ENCODE measurements at places on chromosomes 13 and 19.

DNA sequence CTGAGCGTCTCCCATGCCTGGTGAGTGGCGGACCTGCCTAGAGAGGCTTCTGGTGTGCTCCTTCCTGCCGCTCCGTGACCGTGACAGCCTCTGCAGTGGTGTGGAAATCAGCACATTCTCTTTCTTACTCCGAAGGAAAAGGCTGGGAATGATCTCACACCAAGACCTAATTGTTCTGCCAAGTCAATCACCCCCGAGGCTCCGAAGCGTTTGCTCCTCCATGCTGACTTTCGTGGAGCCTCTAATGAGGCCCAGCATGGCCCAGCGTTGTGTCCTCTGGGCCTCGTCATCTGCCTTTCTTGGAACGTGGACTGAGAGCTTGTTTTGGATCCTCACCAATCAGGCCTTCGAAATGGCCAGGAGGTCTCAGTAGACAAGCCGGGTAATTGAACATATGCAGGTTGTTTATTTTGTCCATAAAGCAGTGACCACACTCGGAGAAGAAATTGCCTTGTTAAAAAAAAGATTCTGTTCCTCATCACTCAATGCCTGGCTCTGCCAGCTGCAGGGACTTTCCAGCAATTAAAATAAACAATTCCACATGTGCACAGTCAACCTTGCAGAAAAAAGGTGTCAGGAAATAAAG lies 107.1 kb downstream of the UBL3 start:
- no peak for DNase-seq

DNA sequence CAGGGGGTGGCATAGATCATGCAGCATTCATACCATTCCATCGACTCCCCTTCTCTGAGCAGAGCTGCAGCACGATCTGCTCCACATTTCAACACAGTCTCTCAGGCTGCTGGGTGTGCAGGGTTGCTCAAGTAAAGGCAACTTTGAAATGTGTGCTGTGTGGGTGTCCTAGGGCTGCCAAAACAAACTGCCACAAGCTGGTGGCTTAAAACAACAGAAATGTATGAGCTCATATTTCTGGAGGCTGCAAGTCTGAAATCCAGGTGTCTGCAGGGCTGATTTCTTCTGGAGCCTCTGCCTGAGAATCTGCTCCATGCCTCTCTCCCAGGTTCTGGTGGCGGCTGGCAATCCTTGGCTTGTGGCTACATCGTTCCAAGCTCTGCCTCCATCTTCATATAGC lies 63.7 kb upstream of the WDFY2 start:
- DNase-seq: no peak

DNA sequence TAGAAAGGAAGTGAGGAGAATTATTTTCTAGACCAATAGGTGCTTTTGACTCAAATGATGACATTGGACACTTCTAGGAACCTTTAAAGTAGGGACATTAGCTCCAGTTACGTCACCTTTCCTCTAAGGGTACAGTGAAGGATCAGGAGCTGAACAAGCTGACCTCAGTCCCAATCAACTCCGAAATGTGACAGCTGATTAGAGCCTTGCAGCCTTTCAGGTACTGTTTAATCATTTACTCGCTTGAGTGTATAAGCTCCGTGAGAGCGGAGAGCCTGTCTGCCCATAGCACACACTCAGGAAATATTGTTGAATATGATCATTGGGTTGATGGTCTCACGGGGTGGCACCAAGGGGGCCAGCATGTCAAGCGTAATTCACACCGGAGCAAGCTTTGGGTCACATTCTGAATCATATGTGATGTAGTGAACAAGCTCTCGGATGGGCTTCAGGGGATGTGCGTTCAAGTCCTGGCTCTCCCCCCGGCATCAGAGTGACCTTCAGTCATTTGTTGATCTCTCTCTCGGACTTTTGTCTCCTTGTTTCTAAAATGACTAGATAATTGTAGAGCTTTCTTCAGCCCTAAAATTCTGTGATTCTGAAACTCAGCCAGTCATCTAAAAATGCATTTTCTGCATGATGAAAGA lies 141.9 kb downstream of the ZIC5 start:
- no peak for DNase-seq

- DNase-seq: no peak
Observed at GRCh38 chr13:32320528-32320927, 5.2 kb downstream of the BRCA2 start.

DNA sequence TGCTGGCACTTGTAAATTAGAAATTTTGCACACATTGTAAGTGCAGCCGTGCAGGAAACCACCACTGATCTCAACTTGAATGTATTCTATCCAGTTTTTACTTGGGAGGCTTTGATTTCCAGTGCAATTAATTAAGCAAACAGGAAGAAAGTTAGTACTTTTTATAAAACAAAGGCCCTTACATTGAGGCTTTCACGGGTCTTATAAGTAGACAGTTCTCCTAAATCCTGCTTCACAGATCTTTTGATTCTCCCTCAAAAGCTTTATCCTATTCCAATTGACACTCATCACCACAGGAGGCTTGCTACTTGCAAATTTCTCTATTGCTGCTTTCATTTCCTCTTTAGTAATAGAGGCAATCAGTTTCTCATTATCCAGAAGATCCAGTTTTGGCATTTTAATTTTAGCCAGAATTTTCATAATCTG lies 90.1 kb downstream of the ERCC5 start:
- peak; percentile 15 for DNase-seq

DNA sequence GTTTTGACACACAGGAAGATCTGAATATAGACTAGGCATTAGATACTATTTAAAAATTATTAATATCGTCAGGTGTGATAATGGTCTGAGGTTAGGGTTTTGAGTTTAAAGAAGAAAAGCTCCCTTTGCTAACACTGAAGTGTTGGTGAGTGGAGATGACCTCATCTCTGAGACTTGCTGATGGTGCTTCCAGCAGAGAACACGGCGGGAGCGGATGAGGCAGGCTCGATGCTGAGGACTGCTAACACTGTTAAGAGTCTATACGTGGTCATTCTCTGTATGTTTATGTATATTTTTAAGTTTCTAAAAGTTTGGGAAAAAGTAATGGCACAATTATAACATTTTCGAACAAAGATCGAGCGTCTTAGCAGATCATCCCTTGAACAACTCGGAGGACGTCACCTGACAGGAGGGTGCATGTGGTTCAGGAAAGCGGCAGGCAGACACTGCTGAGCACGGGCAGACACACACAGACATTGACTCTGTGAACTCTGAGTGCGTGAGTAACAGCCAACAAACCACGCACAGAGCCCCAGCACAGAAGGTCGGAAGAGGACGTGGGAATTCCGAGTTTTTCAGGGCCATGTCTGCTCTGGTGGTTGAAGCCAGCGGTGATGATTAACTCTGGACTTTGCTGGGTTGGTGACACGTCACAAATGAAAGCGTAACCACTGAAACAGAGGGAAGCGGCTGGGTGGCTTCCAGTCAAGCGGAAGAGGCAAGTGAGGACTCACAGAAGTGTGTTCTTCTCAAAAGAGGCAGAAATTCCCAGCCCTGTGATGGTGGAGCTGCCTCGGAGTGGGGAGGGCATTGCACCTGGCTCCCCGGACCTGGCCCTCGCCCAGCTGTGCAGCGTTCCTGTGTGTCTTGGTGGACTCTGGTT lies 91.9 kb upstream of the TEX29 start:
- DNase-seq: no peak

- no peak for DNase-seq
Observed at GRCh38 chr13:84821261-84821660, 939.0 kb upstream of the SLITRK1 start.

DNA sequence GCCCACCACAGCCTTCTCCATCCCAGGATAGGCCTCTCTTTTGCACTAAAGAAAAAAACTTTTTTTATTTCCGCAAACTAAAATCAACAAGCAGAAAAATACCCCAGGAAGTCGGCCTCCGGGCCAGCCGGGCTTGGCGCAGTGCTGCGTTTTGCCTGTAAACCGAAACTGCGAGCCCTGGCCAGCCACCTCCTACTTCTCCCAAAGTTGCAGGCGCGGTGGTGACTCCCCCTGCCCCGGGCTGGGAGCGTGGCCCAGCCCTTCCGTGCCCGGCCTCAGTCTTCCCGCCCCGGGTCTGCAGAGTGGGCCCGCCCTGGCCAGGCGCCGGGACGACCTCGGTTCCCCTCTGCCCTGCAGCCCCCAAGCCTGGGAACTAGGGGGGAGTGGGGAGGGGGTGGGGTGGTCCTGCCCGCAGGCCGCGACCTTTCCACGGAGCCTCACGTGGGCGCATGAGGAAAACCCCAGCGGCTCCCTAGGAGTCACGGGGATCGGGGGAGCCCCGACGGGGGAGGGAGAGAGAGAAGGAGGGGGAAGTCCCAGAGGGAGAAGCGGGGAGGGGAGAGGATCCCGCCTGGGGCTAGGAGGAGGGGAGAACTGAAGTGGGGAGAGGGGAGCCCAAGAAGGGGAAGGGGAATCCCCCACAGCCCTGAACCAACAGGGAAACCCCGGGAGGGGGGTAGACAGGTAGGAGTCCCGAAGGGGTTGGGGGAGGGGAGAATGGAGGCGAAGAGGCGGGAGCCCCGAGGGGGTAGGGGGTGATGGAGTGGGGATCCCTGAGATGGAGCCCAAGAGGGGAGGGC lies 3.0 kb downstream of the GADD45B start:
- DNase-seq: peak; percentile 53

GRCh38 chr13:22642088-22642487 lies 538.7 kb upstream of the SGCG start:
- no peak for DNase-seq

DNA sequence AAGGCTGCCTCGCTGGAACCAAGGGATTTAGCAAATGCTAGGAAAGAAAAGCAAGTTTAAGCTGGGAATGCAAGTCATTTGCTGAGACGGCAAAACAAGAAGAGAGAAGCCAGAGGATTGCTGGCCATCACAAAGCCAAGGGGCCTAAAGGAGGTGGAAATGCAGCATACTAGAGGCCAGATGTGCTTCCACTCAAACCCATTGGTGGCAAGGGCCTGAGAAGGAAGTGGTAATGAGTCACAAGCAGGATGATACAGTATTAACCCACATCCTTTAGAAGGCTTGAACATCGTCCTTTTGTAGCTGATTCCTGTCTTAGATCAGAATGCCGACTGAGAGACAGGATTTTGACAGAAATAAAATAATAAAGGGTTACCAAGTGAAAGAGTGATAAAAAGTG lies 68.2 kb downstream of the ITGBL1 start:
- DNase-seq: no peak

- no peak for DNase-seq
Observed at GRCh38 chr19:2394054-2394441, 33.3 kb downstream of the TIMM13 start.
